ENCODE measurements at places on chromosomes 4 and X.

DNA sequence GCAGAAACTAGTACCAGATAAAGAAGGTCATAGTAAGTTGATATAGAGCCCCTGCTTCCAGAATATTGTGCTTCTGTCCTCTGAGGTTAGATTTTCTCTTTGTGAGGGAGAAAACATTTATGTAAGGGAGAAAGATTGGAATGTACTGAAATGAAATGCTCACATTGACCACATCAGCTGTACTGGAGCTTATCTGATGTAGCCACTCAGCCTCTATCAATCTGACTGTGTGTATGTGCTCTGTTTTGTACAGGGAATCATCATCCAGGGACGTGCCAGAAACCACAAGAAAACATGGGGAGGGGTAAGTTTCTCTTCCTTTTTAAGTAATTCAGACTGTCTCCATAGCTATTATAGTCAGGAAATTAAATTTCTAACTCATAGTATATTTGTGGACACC, 56.8 kb downstream of the PRRG1 start:
- DNase-seq: no peak

- DNase-seq: no peak
Observed at GRCh38 chrX:154597221-154597620, 12.3 kb downstream of the CTAG1A start.

GRCh38 chr4:63169836-63170235, 1239.4 kb downstream of the TECRL start:
- DNase-seq: no peak

DNA sequence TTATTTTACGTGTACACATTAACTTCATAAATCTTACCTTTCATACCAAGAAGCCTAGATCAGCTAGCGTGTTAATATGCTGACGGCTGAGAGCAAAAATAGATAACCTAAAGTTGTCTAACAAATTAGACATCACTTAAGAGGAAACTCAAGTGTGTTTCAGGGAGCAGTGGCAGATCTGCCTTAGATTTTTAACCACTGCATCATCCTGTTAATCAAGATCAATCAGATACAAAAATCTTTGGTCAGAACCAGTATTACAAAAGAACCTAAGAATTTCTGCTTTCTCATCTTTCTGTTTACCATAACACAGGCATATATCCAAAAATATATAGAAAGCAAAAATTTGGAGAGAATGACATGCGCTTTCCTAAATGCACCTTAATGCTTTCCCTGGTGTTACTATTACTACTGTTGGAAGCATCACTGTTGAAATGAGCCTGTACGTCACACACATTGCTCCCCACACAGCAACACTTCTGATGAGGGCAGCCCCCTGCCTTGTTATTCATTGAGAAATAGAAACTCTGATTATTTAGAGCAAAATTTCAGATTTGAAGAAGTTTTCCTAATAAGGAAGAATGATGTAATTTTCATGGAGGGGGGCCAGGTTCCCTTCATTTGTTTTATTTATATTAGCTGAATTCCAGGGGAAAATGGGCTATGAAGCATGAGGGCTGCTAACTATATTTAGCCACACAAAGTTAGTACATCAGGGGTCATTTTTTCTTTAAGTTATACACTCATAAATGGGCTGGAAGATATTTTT, 152.3 kb downstream of the CBR4 start:
- DNase-seq: no peak

DNA sequence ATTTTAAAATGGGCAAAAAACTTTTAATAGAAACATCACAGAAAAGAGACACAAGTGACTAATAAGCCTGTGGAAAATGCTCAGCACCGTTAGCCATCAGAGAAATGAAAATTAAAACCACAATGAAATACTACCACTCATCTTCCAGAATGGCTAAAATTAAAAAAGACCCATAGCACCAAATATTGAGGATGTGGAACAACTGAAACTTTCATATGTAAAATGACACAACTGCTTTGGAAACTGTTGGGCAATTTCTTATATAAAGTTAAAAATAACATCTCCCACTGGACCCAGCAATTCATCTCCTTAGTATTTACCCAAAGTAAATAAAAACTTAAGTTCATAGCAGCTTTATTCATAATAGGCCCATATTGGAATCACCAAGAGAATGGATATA, 94.2 kb downstream of the TENM3 start:
- DNase-seq: no peak

- no peak for DNase-seq
Observed at GRCh38 chr4:24802648-24803047, 7.3 kb downstream of the SOD3 start.

- no peak for DNase-seq
Observed at GRCh38 chr4:185343726-185344581, 51.8 kb downstream of the LRP2BP start.

DNA sequence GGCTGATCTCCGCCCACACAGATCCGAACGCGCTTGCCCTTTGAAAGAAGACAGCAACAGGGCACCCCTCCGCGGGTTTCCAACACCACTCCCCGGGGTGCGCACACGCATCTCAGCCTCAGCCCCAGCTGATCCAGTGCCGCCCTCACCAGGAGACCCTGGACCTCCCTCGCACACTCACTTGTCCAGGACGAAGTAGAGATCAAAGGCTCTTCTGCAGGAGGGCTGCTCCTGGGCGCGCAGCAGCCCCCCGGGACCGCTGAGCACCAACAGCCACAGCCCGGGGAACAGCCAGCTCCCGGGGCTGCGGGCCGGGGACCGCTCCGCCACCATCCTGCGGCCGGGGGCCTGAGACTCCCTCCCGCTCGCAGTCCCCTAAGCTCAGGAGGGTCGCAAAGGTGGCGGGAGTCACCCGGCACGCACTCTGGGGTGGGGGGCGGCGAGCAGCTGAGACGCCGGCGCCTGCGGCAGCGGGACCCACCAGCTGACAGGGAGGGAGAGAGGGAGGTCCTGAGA, 743 bp downstream of the ANTXR2 start:
- no peak for DNase-seq

DNA sequence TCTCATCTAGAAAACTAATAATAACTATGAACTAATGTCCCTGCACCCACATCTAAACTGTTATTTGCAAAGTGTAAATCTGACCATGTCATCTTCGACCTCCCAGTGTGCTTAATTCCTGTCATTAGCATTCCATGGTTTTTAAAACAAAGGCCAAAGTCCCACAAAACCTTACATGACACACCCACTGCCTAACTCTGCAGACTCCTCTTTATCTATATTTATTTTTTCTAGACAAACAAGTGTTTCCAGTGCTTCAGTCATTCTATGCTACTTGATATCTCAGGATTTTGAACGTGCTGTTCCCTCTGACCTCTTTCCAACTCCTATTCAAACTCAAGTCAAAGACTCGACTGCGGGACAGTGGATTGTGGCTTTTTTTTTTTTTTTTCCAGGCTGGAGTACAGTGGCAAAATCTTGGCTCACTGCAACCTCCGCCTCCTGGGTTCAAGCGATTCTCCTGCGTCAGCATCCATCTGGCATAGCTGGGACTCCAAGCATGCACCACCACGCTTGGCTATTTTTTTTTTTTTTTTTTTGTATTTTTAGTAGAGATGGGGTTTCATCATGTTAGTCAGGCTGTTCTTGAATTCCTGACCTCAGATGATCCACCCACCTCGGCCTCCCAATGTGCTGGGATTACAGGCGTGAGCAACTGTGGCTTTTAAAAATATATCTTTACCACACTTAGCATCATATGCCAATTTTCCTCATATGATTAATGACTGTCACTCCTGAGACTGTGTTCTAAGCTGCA, 1511.0 kb downstream of the ARAP2 start:
- no peak for DNase-seq

DNA sequence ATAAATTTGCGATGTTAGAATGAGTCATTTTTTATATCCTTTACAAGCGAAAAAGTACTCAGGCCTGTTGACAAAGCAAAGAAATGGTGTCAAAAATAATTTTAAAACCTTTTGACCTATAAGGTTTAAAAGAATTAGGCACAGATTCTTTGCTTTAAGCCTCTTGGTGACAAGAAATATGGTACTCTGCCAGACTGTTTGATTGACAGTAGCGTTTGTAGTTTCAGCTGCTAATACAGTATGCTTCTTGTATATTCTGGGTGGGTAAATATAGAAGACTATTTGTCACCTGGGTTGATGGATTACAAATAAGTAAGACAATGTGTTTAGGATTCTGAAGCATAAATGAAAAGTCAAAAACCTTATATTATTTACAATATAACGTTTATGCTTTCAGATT, 193.1 kb upstream of the PITX2 start:
- no peak for DNase-seq

- DNase-seq: no peak
Observed at GRCh38 chrX:506341-506740, 119.6 kb upstream of the PPP2R3B start.

GRCh38 chr4:113094331-113094730, 44.9 kb downstream of the ANK2 start:
- no peak for DNase-seq

GRCh38 chrX:139924069-139924695, 8.7 kb downstream of the ATP11C start:
- DNase-seq: no peak

DNA sequence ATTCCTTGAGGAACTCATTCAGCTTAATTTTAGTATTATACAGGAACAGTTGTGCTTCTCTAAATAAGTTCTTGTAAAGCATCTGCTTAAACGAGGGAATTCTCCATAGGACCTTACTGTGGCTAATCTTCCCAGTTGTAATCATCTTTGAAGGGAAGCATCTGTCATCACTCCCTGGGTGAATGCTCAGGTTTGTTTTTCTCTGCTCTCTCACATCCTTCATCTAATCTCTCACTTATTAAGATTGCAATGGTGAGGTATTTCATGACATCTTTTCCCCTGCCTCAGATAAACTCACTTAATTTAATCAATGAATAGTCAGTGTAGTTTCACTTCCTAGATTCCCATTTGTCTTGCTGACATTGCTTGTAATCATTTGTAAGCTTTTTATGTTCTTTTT, 121.8 kb upstream of the ADAMTS3 start:
- no peak for DNase-seq

GRCh38 chr4:79249881-79250503, 75.9 kb downstream of the NAA11 start:
- no peak for DNase-seq

- no peak for DNase-seq
Observed at GRCh38 chr4:178356725-178357124, 914.5 kb upstream of the AGA start.

GRCh38 chr4:127018381-127018780, 614.4 kb upstream of the INTU start:
- DNase-seq: no peak

- no peak for DNase-seq
Observed at GRCh38 chr4:4412641-4413372, 25.9 kb downstream of the NSG1 start.

GRCh38 chr4:184825896-184826690, at the start of gene ACSL1:
Gene ACSL1 (minus strand): TSS chr4:184825968. CDS start chr4:184803514, 22,454 bp downstream.
- peak; percentile 56 for DNase-seq

GRCh38 chr4:80781431-80781830, 249.1 kb upstream of the BMP3 start:
- no peak for DNase-seq

- DNase-seq: no peak
Observed at GRCh38 chrX:2682565-2683177, 8.4 kb upstream of the CD99 start.

GRCh38 chr4:174708381-174708780, 120.7 kb downstream of the GLRA3 start:
- DNase-seq: no peak

- DNase-seq: no peak
Observed at GRCh38 chr4:104868958-104869357, 277.7 kb upstream of the TET2 start.

- DNase-seq: no peak
Observed at GRCh38 chr4:68272380-68272779, 26.9 kb upstream of the TMPRSS11B start.

DNA sequence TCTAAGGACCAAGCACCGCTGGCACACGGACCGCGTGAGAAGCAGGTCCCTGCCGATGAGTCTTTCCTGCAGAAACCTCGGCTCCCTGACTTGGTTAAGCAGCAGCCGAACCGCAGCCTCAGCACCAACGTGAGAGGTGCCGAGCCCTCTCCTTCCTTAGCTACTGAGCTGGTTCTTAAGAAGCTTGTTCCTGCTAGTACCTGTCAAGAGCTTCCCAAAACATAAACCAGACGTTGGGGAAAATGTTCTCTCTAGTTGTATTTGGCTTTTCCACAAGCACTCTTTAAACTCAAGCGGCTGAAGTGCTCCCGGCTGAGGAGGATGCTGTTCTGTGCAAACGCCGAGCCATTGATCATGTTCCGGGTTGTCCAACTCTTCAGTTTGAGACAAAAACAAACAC, 29.3 kb upstream of the TLR3 start:
- no peak for DNase-seq

GRCh38 chr4:68589790-68590189, 13.7 kb upstream of the UGT2B17 start:
- no peak for DNase-seq

DNA sequence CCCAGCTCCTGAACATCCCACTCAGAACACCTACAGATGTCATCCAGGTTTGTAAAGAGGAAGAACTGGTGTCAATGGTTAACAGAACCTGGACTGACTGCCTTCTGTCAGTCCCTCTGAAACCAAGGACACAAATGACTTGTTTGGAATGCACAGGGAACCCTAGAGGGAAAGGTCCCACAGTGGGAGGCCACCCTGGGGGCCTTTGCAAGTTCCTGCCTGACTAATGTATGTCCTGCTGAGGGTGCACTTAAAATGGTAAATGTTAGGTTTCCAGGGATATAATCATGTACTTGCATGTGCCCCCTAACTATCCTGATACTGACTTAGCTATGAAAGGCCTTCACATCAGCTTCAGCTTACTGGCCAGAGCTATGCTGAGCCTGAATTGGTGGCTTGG, 15.0 kb upstream of the XAGE2 start:
- no peak for DNase-seq

- DNase-seq: no peak
Observed at GRCh38 chr4:87982036-87982435, 6.5 kb downstream of the SPP1 start.

DNA sequence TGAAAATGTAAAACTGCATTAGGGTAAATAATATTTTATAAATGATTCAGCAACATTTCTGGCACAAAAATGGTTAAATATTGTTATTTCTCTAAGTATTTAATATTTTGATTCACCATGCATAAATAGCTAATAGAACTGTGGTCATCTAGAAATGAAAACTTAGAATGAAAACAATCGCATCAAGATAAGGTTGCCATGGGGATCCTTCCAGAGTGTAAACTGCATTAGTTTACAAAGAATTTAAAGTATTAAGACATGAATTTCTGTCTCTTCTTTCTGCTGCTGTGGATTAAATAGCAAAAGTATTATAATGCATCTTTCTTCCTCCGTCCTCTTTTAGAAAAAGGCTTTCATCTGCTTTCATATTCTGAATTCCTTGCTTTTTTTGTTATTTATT, 1064.6 kb upstream of the SLIT2 start:
- DNase-seq: no peak

- DNase-seq: no peak
Observed at GRCh38 chr4:41572516-41572915, 34.6 kb downstream of the LIMCH1 start.

GRCh38 chr4:188552741-188553275, 413.6 kb downstream of the TRIML1 start:
- DNase-seq: no peak

DNA sequence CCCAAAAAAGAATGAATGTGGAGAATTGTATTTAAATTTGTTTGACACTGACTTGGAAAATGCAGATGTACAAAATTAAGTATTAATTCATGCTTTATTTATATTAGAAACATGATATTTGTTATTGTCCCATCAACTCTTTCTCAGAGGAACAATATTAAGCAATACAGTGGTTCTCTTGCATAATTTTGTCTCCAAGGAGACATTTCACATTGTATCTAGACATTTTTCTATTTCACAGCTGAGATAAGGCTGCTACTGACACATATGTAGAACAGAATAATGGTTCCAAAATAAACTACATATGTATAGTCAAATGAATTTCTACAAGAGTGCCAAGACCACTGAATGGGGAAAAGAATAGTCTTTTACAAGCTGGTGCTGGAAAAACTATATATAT, 427.9 kb upstream of the SPANXN1 start:
- no peak for DNase-seq
